ENCODE measurements at places on chromosomes 5 and 9.

- DNase-seq = no peak
Observed at GRCh38 chr9:28810388-28811075, 1237.3 kb upstream of the C9orf72 start.

DNA sequence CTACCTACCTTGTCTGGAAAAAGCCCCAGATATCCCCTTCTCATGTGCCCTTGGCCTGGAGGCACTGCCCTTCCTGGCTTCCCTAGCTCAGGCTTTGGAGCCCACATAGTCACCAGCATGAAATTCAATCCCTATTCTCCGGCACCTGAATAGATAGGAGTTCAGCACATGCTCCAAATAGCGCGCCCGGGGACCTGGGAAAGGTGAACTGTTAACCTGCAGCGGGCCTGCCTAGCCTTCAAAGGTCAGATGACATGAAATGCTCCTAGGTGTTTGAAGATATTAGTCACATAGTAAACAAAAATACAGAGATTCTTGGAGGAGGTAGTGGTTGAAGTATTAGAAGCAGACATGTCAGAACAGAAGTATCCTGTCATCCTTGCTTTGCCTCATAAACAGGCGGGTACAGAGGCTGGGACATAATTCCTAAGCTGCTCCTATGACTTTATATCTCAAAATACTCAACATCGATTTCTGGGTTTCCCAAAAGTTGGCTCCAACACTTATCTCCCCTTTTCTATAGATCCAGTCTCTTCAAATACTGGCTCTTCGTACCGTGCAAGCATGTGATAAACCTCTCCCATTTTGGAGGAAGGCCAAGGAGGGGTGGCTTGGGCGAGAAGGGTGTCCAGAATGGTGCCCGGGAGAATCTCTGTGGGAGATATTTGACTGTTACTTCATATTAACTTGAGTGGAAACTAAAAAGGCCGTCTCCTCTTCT lies 88.0 kb upstream of the ANKH start:
- no peak for DNase-seq

DNA sequence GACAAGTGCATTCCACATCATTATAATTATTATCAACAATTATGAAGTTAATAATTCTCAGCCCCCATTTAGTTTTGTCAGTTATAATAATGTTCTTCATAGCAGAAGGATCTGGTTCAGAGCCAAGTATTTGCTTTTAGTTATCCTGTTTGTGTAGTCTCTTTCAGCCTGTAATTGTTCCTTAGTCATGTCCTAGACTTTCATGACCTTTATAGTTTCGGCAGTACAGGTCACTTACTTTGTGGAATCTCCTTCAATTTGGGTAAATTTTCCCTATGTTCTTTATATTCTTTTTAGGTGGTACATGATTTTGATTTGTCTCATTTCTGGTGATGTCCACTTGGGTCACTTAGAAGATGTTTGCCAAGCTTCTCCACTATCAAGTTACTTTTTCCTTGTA lies 34.3 kb downstream of the UBE2R2 start:
- no peak for DNase-seq

- DNase-seq = peak; percentile 87
Observed at GRCh38 chr5:181207214-181207959, 2.4 kb upstream of the TRIM7 start.

- no peak for DNase-seq
Observed at GRCh38 chr5:96703995-96704394, 41.8 kb downstream of the CAST start.
